NCI-H146 (cell line): ENCODE measurements at places on chromosomes 7 and 10.

DNA sequence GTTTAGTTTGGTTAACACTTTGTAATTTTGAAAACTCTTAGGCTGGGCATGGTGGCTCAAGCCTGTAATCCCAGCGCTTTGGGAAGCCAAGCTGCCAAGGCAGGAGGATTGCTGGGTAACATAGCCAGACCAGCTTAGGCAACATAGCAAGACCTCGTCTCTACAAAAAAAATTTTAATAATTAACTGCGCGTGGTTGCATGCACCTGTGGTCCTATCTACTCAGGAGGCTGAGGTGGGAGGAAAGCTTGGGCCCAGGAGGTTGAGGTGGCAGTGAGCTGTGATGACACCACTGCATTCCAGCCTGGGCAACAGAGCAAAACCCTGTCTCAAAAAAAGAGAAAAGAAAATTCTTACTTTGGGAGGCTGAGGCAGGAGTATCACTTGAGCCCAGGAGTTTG, 18.2 kb downstream of the MYOZ1 start:
- DNase-seq = no peak

GRCh38 chr7:28328822-28329660, 83.3 kb upstream of the CREB5 start:
- peak; percentile 52 for DNase-seq

DNA sequence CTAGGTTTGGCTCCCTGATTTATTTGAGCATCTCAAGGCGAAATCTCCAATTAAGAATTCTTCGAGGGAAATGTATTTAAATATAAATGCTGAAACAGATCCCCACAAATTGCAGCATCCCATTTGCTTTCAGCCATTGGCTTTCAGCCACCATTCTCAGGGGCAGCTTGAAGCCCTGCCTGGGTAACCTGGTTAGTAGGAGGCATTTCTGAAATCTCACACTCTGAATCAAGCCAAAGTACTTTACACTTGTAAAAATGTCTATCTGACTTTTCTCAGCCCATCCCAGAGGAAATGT, 49.1 kb downstream of the GCC1 start:
- no peak for DNase-seq

DNA sequence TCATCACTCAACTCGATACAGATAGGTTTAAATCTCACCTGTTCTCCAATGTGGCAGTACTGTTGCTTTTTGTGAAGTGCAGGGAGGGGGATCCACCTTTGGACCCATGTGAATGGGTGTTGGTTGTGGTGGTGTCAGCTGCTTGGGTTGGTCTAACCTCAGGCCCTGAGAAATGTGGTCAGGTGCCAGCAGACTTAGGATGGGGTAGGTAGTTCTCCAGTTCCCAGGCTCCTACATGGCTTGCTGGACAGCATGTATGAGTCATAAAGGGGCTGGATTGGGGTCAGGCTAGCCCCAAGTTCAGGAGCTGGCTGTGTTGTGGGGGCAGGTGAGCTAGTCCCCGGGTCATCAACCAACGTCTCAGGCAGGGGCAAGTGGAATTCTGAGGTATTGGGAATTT, 472.6 kb upstream of the CNTNAP2 start:
- no peak for DNase-seq

DNA sequence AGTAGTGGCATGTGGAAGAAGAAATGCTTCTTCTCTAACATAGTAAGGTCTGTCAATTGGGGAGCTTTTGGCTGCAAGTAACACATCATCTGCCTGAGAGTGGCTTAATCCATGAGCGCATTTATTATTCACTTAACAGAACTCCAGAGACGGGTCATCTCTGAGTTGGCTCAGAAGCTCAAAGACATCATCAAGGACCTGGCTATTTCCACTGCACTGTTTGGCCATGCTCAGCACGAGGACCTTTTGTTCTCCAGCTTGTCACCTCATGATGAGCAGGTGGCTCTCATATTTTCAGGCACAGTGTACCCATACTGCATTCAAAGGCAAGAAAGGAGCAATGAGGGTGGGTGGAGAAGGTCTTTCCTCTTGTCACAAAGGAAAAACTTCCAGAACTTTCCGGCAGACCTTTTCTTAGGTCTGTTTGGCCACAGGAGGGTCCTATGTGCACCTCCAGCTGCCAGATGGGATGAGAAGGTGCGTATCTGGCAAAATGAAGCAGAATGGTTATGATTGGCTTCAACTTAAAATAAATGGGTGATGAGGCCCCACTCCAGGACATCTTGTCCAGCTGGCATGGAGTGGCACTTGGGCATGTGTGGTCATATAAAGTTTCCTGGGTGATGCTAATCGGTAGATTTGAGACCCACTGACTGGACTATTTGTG, 55.6 kb upstream of the SHH start:
- no peak for DNase-seq

GRCh38 chr7:11751807-11752389, 80.1 kb downstream of the THSD7A start:
- no peak for DNase-seq

DNA sequence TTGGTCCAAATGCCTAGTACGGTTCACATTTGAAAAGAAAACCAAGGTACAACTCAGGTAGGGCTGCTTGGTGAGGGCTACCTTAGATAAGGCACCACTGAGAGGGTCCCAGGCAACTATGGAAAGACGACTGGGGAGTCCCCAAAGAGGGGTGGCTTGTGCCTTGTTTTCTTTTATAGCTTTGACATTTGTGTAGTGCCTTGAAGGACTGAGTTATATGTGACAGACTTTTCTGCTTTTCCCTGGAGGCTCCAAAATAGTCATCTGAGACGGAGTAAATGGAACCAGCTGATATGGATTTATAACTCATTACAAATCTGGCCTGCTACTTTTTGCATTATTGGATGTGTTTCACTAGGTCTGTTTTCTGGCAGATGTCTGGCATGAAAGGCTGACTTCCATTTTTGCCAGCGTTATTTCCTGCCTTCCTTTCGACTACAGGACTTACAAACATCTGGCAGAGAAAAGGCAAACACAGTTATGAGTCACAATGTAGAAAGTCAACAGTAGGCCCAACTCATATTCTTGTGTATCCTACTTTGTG, 88.2 kb upstream of the IMMP2L start:
- DNase-seq = no peak

GRCh38 chr10:17805921-17806577, 3.1 kb upstream of the MRC1 start:
- DNase-seq = no peak

DNA sequence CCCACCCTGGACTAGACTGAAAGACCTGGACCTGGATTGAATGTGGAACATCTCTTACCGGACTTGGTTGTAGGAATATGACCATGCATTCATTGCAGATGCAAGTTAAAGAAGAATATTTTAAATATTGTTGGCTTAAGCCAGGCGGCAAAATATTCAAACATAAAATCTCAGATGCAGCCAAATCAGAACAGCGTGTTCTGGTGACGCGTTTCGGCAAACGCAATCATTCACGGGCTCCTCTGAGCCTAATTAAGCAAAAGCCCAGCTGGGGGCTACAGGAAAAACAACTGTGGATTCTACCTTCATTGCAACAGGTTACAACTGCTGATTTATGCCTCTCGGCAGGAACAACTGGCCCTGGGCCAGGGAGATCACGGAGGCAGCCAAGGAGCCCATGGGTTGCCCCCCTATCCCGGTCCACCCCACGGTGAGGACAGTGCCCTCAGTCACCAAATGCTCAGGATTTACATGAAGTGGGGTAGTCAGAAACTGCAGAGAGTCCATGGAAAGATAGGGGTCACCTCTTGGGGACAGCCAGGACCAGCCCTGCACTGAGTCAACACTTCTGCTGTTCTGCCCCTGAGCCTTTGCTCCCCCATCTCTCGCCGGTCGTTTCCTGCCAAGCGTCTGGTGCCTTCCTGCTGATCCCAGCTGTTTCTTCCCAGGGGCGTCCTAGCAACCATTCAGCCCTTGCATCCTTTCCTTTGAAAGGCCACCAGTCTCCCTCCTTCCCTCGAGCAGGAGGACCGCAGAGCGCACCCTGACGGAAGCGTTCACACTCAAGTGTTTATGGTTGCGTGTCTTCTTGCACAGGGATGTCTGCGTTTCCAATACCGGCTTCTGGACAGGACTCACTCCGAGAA, 64.4 kb upstream of the SFMBT2 start:
- peak; percentile 4 for DNase-seq

- peak; percentile 85 for DNase-seq
These were observed 76.2 kb downstream of the SLIT1 start for GRCh38 chr10:97109547-97109946.

- DNase-seq = no peak
These were observed 3.7 kb upstream of the UPP1 start for GRCh38 chr7:48085433-48085791.

GRCh38 chr10:51806079-51806835, 106.9 kb upstream of the CSTF2T start:
- no peak for DNase-seq

DNA sequence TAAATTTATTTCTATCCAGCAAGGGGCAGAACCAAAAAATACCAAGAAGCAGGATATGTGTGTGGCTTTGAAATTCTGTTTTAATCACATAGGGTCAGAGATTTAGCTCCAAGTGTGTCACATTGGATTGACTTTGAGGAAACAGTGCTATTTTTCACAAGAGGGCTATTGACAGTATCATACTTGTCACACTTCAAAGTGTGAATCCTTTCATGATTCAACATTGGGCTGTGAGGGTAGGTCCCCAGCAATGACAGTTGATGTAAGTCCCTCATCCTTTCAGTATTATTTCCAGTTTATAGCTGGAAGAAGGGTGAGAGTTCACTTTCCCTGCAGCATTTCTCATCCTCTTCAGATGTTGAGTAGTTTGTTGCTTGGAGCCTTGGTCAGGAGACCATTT, 7.4 kb downstream of the CCNY start:
- no peak for DNase-seq

- DNase-seq = no peak
These were observed 27.9 kb upstream of the SH2B2 start for GRCh38 chr7:102258749-102259107.

GRCh38 chr10:12097791-12098190, 29.0 kb downstream of the DHTKD1 start:
- peak; percentile 36 for DNase-seq

GRCh38 chr10:60203993-60204618, 185.6 kb downstream of the ANK3 start:
- peak; percentile 2 for DNase-seq

DNA sequence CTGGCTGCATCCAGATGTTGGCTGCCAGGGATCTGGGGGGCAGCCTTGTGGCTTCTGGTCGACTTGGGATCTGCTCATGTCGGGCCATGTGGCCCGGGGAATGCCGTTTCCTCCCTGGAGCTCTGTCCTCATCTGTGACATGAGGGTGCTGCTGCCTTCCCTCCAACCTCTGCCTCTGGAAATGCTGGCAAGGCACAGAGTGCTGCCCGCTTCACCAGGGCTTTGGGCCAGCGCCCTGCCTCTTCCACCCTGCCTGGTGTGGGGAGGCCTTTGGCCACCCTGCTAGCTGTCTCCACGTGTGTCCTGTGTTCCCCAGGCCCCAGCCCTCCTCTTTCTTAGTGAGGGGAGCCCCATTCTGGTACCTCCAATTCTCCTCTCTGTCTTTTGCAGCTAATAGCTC, 5.8 kb upstream of the SMARCD3 start:
- no peak for DNase-seq

- DNase-seq = no peak
These were observed 137.0 kb downstream of the NRF1 start for GRCh38 chr7:129748356-129749109.

- DNase-seq = no peak
These were observed 70.2 kb upstream of the RAPGEF5 start for GRCh38 chr7:22427104-22427503.

- DNase-seq = peak; percentile 49
These were observed 898.6 kb downstream of the KCNMA1 start for GRCh38 chr10:76738991-76739390.

- DNase-seq = no peak
These were observed 26.7 kb downstream of the MKLN1 start for GRCh38 chr7:131354390-131354789.

GRCh38 chr10:33237736-33238624, 96.5 kb downstream of the NRP1 start:
- DNase-seq = no peak

- no peak for DNase-seq
These were observed 65.0 kb upstream of the CFAP46 start for GRCh38 chr10:133007360-133007858.

DNA sequence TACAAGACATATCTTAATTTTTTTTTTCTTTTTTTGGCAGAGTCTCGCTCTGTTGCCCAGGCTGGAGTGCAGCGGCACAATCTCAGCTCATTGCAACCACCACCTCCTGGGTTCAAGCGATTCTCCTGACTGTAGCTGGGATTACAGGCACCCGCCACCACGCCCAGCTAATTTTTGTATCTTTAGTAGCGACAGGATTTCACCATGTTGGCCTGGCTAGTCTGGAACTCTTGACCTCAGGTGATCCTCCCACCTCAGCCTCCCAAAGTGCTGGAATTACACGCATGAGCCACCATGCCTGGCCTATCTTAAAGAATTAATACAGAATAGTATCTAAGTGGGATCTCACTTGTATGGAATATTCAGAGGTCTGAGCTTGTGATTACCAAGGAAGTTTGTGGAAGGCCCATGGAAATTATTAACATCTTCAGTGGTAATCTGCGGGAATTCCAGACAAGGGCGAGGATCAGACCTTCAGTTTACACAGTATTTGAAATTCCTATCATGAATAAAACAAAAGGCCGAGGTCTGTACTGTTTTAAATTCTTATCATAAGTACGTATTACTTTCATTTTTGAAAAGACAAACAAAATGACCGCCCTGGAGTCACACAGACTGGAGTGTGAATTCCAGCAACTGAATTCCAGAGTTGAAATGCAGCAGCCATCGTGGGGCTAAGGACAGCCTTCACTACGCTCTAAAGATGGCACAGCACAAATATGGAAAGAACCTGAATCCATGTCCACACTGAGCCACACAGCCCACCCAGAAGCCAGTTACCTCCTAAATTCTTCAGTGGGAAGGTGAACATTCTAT, 16.7 kb downstream of the GPRIN2 start:
- no peak for DNase-seq

DNA sequence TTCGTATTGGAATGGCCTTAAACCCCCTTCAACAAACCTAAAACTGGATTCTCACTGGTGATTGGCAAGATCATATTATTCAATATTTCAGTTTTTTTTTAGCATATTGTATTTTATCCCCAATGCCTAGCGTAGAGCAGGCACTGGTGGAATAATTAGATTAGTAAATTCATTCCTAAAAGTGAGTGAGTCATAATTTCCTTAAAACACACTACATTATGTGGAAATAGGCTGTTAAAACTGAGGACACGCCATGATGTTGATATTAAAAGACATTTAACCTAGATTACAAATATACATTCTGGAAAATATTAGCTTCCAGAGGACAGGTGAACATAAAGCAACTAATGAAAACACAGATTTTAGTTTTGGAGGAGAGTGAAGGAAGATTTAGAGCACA, 463.9 kb downstream of the PARD3 start:
- DNase-seq = no peak

GRCh38 chr7:94906065-94906851, 1.1 kb upstream of the PPP1R9A start:
- no peak for DNase-seq

- no peak for DNase-seq
These were observed 40.2 kb downstream of the FRMPD2 start for GRCh38 chr10:48234295-48234694.

DNA sequence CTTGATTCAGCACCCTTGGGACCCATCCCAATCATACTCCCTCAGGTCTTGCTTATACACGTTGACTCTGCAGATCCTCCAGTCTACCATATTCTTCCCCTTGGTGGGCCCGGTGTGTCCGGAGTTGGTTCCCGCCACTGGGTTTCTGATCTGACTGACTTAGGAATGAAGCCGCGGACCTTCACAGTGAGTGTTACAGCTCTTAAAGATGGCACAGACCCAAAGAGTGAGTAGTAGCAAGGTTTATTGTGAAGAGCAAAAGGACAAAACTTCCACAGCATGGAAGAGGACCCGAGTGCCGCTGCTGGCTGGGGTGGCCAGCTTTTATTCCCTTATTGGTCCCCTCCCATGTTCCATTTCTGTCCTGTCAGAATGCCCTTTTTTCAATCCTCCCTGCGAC, 5.9 kb upstream of the GDF10 start:
- no peak for DNase-seq
